NCI-H1436 treated with DMSO at 0.1 percent for 48 hours (cell line): ENCODE measurements at places on chromosomes 3 and 15.

DNA sequence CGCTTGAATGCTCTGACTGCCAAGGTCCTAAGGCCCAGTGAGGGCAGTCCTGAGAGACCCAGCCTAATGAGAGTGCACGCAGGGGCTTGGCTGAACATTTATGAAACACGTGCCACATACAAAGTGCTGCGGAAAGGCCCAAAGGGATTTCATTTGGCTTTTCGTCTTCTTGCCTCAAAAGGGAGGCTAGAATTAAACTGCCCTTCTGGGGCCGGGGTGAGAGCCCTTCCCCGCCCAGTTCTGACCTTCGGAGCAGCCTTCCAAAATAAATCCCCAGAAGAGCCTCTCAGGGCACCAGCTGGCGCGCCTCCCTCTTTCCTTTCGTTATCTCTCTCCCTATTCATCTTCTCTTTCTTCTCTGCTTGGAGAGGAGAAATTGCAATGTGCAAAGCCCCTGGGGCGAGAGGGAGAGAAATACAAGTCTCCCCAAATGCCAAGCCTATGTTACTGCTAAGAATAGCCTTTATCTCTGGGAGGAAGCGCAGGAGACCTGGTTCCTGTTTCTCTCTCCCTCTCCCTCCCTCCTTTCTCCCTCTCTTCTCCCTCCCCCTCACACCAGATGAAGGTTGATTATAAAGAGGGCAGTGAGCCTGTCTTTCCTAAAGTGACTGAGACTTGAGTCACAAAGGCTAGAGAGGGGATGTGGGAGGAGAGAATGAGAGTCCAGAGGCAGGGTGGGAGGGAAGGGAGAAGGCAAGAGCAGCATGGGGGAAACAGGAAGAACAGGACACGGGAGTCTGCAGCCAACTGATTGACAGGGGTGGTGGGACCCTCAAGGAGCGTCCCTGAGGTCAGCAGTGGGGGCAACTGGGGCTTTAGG lies 36.7 kb upstream of the NDUFB4 start:
- DNase-seq, result peak; percentile 29

GRCh38 chr3:65597226-65597951 lies 441.3 kb downstream of the MAGI1 start:
- DNase-seq, result no peak

GRCh38 chr3:8154617-8155016 lies 347.0 kb upstream of the LMCD1 start:
- no peak for DNase-seq

GRCh38 chr15:96340598-96341512 lies 10.4 kb downstream of the NR2F2 start:
- DNase-seq, result no peak

- DNase-seq, result no peak
Observed at GRCh38 chr3:46479021-46479420, 14.3 kb upstream of the LTF start.

DNA sequence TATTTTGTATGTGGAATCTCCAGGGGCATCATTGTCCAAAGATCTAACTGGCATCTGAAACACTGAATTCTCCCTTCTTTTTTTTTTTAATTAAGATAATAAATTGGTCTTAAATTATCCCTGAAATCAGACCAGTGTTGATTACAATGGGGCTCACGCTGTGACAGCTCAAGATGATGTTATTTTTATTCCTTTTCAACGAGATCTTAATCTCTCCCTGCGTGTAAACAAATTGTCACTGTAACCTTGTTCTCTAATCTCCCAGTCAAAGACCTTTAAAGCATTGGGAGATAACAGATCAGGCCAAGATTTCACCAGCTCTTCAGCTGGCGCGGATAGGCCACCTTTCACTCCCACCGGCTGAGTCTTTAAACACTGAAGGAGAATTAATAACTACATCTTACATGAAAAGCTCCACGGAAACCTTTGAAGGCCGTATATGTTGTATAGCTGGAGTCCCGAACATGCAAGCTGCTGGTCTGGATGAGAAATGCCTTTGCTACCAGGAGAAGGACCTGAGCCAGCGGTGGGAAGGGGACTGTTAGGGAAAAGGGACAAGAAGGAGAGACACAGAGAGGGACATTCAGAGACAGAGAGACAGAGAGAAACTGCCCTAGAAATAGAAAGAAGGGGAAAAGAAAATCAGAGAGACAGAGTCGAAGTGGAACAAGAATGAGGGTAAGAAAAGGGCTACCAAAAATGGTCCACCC lies 418.8 kb upstream of the NR2F2 start:
- no peak for DNase-seq

GRCh38 chr3:52432691-52433141 lies 12.2 kb downstream of the SEMA3G start:
- DNase-seq, result no peak

DNA sequence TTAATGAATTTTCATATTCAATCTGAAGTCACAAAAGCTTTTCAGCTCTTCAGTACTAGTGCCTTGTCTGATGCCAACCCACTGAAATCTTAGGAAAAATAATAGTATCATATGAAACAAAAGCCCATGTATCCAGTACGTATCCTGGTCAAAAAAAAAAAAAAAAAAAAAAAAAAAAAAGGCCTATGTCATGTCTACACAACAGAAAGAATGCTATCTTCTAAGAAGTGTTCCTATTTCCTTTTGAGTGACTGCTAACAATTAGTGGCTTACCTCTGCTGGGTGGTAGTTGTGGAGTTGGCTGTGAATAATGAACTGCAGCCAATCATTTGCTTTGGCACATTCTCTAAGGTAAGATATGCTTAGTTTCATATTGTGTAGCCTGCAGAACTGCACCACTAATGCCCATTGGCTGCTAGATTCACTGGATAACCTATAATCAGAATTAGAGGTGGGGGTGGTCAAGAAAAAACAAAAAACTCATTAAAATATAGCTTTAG lies 59.6 kb downstream of the EIF3J start:
- DNase-seq, result no peak

GRCh38 chr3:177931346-177931745 lies 604.9 kb upstream of the KCNMB2 start:
- DNase-seq, result no peak
